ENCODE measurements at places on chromosomes 2 and 18.
A peak's percentile ranks its signal among the peaks of the same experiment; 100 is the strongest.

- no peak for DNase-seq
Observed at GRCh38 chr2:55743583-55743982, 49.9 kb upstream of the PNPT1 start.

DNA sequence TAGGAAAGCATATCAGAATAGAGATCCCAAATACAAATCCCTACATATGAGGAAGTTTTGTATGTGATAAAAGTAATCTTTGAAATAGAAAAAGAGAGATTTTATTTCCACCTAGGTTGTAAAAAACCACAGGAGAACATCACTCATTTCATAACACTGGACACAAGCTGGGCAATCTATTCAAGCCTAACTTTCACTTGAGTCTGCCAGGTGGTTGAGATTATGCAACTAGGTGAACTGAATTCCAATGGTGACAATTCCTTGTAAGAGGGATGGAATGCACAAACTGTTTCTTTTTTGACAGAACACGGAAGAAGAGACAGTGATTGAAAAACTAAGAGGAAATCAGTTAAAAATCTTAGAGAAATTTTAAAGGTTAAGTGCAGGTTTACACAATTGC is 619.6 kb upstream of the TMEFF2 start:
- no peak for DNase-seq

- no peak for DNase-seq
Observed at GRCh38 chr2:183162362-183162761, 38.1 kb downstream of the NUP35 start.

DNA sequence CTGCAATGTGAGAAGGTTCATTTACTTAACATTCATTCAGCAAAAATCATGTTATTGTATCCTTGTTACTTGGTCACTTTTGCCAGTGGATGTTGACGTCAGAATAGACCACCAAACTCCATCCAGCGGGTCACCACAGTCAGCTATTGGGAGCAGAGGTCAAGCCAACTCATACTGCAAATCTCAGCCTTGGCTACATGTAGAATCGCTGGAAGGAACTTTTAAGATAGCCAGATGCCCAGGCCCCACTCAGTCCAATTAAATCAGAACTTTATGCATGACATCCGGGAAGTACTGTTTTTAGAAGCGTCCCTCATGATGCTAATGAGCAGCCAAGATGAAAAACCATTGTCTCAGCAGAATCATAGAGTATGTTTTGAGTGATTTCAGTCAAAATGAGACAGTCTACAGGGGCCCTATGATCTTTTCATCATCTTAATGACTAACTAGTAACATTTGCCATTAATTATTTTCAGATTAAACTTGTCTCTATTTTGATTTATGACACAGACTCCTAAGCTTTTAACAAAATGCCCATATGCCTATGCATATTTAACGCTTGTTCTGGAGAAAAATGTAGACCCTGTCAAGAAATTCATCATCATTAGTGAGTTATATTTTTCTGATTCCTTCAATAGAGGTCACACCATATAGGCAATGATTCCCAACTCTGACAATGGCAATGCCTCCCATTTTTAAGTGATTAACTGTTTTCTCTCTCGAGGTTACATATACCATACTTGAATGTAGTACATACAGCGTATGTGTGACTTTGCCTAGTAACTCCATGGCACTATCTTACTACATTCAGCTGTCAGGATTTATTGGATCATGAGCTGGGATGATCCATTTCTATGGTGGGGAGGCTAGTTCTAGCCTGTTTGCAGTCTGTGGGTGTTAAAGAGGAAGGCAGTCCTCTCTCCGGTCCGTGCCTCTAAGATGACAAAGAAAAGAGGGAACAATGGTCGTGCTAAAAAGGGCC is 63.7 kb upstream of the CCBE1 start:
- no peak for DNase-seq

GRCh38 chr2:72988041-72988440 is 70.7 kb downstream of the EMX1 start:
- no peak for DNase-seq

DNA sequence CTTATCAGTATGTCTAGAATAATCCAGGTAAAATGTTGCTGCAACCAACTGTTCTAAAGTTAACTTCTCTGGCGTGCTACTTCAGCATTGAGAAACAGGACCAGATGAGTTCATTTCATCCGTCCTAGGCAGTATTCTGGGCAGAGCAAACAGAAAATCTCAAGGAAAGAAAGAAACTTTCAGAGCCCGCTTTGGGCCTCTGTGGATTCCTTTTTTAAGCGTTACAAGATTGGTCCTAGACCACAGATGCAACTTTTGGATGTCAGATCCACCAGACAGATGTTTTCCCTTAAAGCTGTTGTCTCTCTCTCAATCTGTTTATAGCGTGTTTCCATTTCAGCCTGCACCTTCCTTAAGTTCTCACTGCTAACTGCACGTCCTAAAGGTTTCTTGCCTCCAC is 75.0 kb downstream of the BCL2 start:
- DNase-seq: no peak

GRCh38 chr2:40734797-40735196 is 282.9 kb upstream of the SLC8A1 start:
- no peak for DNase-seq

- no peak for DNase-seq
Observed at GRCh38 chr2:168355121-168355520, 101.0 kb upstream of the CERS6 start.

GRCh38 chr2:71548646-71549425 is 95.5 kb downstream of the DYSF start:
- DNase-seq: peak; percentile 63

DNA sequence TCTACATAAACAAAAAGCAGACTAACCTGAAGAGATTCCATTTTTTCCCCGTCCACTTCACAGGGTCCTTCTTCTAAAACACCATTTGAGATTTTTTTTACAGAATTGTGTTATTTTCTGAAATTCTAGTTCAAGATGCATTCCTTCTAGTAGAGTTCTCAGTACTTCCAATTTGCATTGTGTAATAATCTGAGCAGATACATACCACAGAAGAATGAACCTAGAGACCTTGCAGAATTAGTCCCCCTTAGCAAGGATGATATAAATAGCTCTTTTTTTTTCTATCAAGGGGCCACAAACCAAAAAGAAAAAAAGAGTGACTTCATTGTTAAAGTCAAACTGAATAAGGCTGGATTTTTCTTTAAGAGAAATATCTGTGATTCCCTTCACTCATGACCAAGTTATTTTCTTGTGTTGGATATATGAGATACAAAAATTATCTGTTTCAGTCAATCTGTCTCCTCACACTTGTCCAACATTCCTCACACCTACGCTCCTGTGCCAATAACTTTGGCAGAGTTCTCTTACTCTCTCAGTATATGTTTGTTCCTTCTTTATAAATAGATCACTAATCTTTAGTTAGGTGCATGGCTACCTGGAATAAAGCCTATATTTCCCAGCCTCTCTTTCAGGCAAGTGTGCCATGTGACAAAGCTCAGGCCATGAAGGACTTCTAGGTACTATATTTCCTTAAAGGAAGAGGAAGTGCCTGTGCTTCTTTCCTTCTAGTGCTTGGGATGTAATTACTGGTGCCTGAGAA is 183.5 kb downstream of the ZNF385B start:
- DNase-seq: no peak

DNA sequence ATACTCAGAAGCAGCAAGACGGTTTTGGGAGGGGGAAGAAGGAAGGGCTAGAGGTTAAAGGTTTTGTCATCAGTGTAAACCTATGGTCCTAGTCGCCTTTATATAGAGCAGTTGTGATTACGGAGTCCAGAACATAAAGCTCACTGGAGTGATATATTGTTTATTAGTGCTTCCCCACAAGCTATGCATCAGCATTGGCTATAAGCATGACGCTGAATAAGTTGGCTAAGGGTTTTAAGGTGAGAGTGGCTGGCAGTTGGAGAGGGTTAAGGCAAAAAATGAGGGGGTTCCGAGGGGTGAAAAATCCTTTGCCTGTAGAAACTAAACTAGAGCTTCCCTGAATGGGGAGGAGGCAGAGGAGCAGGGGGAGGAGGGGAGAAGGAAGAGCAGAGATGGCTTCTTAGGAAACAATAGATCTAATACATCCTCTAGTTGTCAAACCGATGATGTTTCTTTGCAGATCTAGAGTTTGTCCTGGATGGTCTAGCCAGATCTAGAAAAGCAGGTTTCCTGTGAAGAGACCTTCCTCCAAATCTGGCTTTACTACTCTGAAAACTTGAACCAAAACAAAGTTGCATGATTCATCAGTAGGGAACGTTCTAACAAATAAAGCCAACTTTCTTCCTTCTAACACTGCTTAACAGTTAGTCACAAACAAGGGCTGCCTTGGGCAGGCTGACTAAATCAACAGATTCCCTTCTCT is 2.5 kb downstream of the KLF7 start:
- DNase-seq: peak; percentile 86

- DNase-seq: no peak
Observed at GRCh38 chr2:239381709-239382134, 19.1 kb downstream of the HDAC4 start.

- no peak for DNase-seq
Observed at GRCh38 chr2:140747090-140747489, 1383.7 kb downstream of the LRP1B start.

- no peak for DNase-seq
Observed at GRCh38 chr2:62334009-62334408, 138.1 kb downstream of the B3GNT2 start.

- DNase-seq: no peak
Observed at GRCh38 chr2:179048099-179048498, 1.8 kb downstream of the CCDC141 start.

DNA sequence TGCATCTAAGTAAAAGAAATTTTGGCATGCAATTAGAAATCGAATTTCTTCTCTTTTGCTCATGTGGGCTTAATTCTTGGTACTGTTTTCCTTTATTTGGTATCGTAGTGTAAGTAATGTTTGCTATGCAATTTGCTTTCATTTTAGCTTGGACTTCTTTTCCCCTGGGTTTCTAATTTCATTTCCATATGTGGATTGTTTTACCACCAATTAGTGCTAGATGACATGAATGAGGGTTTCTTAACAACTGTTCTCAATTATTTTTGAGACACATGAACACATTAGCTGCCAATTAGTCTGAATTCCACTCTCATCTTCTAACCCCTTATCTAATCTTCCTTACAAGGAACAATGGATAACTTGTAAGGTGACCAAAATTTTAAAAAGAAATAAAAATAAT is 1047.2 kb upstream of the PIK3C3 start:
- DNase-seq: no peak
